ENCODE measurements at places on chromosomes 6 and 20. TPM values are rescaled to one million over a fixed set of nuclear protein-coding genes. Genes with fewer than 3 reads are reported as not detected.

GTSF1L gene
- not detected for total RNA-seq

FNDC11 gene
- total RNA-seq: not detected

MAP3K7 gene
- 50.3 TPM for total RNA-seq

SYCP2L gene
- total RNA-seq: 2.6 TPM

ARMC12 gene
- 2.4 TPM for total RNA-seq

ANKEF1 gene
- total RNA-seq: 14.2 TPM

PI16 gene
- total RNA-seq: 5.1 TPM

DNA sequence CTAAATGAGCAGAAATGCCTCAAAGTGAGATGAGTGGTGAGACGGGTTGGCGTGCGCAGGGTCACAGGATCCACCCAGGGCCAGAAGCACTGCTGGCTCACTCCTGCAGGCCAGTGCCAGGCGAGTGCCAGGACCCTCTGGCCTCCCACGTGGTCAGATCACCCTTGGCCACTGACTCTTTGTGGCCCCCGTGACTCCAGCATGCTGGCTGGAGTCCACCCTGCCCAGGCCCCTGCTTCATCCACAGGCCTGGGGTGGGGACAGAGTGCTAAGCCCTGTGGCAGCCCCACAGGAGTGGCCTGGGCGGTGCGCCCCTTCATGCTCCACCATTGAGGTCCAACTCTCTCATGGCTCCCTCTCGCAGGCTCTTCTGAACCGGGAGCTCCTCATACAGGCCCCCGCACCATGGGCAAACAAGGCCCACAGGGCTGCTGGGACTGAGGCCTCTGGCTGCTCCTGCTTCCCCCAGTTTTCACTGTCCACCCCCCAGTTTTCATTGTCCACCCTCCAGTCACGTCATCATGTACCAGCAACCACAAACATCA lies 61.6 kb downstream of the ABHD12 start:
- no peak overlapping the region for H3K4me3 ChIP-seq
- no peaks in the 10 kb centered on the region for H3K27me3 ChIP-seq
- H3K4me1 ChIP-seq: peaks cover 36% of the 10 kb centered on the region
- DNase-seq: no peak
- peak overlapping the region; percentile 44 for H3K27ac ChIP-seq

DNA sequence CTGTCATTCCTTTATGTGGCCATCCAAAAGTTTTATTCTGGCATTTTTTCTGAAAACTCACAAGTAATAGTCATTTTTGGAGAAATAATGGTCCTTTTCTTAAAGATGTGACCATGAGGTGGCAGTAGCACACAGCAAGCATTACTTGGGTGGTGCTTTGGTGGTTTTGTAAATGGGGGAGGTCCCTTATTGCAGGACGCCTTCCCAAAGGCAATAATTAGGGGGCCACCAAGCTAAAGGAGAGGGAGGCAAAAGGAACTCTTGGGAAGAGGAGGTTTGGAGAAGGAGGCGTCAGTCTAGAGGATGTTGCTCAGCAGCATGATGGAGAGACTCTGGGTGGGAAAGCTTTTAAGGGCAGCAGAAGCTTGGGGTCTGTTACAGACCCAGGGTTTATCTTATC lies 422.6 kb upstream of the MMS22L start:
- H3K36me3 ChIP-seq: no peaks in the 10 kb centered on the region
- no peak for DNase-seq
- no peak overlapping the region for H3K27ac ChIP-seq
- H3K4me1 ChIP-seq: no peaks in the 10 kb centered on the region
- no peaks in the 10 kb centered on the region for H3K27me3 ChIP-seq

GRCh38 chr6:97462938-97463598 lies 180.1 kb upstream of the MMS22L start:
- no peaks in the 10 kb centered on the region for H3K36me3 ChIP-seq
- no peaks in the 10 kb centered on the region for H3K27me3 ChIP-seq

DNA sequence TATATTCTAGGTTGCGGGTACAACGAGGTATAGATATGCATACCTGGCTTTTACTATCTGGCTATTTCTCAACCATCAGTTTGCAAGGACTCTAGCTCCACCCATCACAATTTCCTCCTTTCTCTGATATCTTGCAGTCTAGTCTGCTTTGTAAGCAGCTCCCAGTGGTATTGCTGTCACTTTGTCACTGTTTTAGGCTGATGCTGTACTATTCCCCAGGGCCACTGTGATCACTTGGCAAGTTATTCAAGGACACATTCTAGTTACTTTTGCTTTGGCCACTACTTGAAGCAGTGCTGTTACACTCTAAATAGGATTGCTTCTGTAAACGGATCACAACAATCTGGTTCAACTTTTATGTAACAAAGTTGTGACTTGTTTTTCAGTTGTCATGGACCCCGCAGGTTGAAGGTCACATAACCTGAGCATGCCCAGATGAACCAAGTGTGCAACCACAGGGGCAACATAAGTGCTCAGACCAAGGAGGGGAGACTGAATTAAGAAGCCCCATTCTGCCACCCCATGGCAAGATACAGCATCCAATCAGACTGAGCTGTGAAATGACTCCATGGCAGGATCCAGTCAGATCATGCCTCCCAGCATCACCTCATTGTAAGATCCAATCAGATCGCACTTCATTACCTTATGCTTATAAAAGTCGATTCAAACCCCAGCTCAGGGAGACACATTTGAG lies 588.4 kb upstream of the CITED2 start:
- peak; percentile 52 for DNase-seq
- H3K27me3 ChIP-seq: no peaks in the 10 kb centered on the region
- H3K27ac ChIP-seq: peak overlapping the region; percentile 91
- no peak overlapping the region for H3K4me3 ChIP-seq

- no peak for DNase-seq
- H3K27me3 ChIP-seq: no peaks in the 10 kb centered on the region
- no peaks in the 10 kb centered on the region for H3K36me3 ChIP-seq
- no peak overlapping the region for H3K27ac ChIP-seq
- no peak overlapping the region for H3K4me3 ChIP-seq
Observed at GRCh38 chr6:152721956-152722355, 24.3 kb downstream of the MYCT1 start.

DNA sequence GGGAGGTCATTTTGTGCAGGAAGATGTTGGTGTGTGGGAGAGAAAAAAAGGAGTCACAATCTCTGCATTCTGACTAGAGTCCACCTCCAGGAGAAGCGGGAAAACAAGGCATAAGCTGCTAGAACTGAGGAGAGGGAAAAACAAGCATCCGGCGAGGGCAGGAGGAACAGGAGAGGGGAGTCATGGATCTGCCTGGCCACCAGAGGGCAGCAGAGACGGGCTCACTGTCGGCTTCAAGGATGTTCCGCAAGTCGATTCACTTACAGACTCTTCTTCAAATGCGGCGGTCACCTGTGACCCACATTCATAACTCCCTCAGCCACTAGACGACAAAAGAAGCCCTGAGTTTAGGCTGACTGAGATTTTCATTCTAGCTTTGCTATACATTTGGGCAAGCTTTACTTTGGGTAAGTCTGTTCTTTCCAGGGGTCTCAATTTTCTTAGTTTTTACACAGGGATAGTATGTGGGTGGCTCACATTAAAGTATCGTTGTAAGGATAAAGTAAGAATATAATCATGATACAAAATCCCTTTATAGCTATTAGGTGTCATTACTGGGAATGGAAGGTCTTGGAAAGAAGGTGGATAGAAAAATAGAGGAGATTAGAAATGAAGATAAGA lies 6.6 kb upstream of the BTNL2 start:
- no peak overlapping the region for H3K4me3 ChIP-seq
- H3K4me1 ChIP-seq: no peaks in the 10 kb centered on the region
- H3K27me3 ChIP-seq: no peaks in the 10 kb centered on the region

DNA sequence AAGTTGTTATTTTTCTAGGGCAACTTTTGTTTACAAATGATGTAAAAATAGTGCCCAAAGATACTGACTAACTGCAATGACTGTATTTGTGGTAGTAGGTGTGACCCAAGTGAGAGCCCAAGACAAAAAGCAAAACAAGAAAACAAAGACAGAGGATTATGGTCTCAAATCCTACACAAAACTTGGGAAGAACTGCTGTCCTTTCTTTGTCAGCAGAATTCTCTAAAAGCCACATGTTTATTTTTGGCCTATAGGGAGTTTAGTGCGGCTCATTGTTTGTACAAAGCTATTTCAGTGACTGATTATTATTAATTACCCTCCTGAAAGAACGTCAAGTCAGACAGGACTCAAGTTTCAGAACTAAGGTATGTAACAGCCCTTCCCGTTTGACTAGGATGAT lies 509.2 kb upstream of the SLC35B3 start:
- peaks cover 3% of the 10 kb centered on the region for H3K4me1 ChIP-seq
- H3K4me3 ChIP-seq: no peak overlapping the region
- no peak for DNase-seq
- H3K36me3 ChIP-seq: no peaks in the 10 kb centered on the region
- no peaks in the 10 kb centered on the region for H3K27me3 ChIP-seq

DNA sequence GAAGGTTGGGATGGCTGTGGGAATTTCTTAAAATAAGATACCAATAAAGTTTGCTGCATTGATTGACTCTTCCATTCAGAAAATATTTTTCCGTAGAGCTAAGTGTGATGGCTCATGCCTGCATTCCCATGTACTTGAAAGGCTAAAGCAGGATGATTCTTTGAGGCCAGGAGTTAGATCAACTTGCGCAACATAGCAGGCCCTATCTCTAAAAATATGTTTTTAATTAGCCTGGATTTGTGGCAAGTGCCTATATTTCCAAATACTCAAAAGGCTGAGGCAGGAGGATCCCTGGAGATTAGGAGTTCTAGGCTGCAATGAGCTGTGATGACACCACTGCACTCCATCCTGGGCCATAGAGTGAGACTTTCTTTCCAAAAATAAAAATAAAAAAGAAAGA lies 431.2 kb upstream of the PTCHD4 start:
- H3K4me3 ChIP-seq: no peak overlapping the region
- H3K36me3 ChIP-seq: no peaks in the 10 kb centered on the region
- DNase-seq: no peak
- H3K27me3 ChIP-seq: no peaks in the 10 kb centered on the region
- no peaks in the 10 kb centered on the region for H3K4me1 ChIP-seq

- H3K4me1 ChIP-seq: peaks cover 35% of the 10 kb centered on the region
- H3K36me3 ChIP-seq: no peaks in the 10 kb centered on the region
- DNase-seq: no peak
- H3K27ac ChIP-seq: no peak overlapping the region
- no peaks in the 10 kb centered on the region for H3K27me3 ChIP-seq
Observed at GRCh38 chr6:38141085-38141484, 321.6 kb downstream of the ZFAND3 start.

DNA sequence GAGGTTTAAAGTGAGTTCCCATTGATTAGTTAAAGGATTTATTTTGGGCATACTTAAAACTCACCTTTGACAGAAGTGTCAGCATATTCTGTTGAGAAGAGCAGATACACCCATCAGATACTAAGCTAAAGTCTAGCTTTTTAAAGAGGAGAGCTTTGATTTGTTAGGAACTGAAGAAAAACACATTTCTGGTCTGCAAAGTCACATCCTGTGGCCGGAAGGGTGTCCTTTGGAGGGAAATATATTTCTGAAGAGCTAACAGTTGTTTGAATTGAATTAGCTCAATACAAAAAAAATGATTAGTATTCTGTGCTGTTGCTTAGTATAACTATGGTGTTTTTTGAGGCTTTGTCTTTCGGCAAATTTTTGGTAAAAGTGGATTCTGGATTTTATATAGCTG lies 302.7 kb downstream of the RFPL4B start:
- no peak overlapping the region for H3K27ac ChIP-seq
- no peaks in the 10 kb centered on the region for H3K4me1 ChIP-seq
- H3K4me3 ChIP-seq: no peak overlapping the region
- no peaks in the 10 kb centered on the region for H3K36me3 ChIP-seq
- no peaks in the 10 kb centered on the region for H3K27me3 ChIP-seq

- H3K27me3 ChIP-seq: no peaks in the 10 kb centered on the region
- no peak overlapping the region for H3K27ac ChIP-seq
- H3K4me1 ChIP-seq: peaks cover 8% of the 10 kb centered on the region
- no peaks in the 10 kb centered on the region for H3K36me3 ChIP-seq
Observed at GRCh38 chr6:46704562-46704961, 16.9 kb downstream of the TDRD6 start.

DNA sequence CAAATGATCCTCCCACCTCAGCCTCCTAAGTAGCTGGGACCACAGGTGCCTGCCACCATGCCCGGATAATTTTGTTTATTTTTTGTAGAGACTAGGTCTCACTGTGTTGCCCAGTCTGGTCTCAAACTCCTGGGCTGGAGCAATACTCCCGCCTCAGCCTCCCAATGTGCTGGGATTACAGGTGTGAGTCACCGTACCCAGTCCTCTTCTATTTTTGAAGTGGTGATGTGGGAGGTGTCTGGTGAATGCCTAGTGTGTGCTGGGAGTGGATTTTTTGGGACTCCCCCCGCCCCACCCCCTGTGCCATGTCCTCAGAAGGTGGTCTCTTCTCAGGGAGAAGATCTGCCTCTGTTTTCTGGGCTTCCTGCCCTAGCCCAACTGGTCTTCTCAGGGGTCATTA lies 47.9 kb upstream of the CLDN20 start:
- H3K27ac ChIP-seq: peak overlapping the region; percentile 90
- H3K4me1 ChIP-seq: peaks cover 51% of the 10 kb centered on the region
- H3K27me3 ChIP-seq: no peaks in the 10 kb centered on the region
- no peak overlapping the region for H3K4me3 ChIP-seq
- no peak for DNase-seq
